Forelimb muscle (tissue), 1 donor: ENCODE measurements at places on chromosomes 13 and 19.
A peak's percentile ranks its signal among the peaks of the same experiment; 100 is the strongest.

DNA sequence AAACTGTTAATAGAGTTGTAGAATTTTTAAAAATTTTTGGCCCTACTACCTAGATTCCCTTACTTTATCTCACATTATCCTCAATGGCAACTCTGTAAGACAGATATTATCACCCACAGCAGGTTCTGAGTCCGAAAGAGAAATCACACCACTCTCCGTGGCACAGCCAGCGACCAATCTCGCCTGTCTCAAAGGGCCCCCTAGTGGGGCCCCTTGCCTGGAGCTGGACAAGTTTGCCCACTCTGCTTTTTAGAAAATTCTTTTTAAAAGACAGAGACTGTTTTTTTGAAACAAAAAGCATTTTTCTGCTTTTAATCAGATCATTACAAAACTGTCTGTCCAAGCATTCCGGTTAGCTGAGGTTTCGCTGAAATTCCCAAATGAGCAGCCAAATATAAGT, 21.7 kb downstream of the PHF11 start:
- no peak for DNase-seq

- DNase-seq: no peak
Measured at GRCh38 chr19:16222806-16223205, 25.1 kb downstream of the AP1M1 start.

DNA sequence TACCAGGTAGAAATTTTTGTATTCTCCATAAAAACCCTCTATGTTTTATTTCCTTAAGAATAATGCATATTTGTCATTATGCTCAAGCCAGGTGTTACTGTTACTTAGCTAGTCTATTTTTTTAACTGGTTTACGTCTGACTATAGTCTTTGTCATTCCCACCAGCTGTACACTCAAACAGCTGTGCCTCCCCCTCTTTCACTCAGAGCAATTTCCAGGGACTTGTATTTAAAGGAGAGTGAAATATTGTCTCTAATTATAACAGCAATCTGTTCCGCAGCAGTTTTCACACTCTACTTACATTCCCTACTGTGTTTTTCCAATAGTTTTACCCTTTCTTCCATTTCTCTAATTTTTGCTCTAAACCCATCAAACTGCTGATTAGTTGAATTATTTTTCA, 813.6 kb upstream of the MIR17HG start:
- DNase-seq: no peak

- no peak for DNase-seq
Measured at GRCh38 chr13:24893863-24894262, 129.9 kb downstream of the RNF17 start.

GRCh38 chr19:11721681-11722080, 17.1 kb downstream of the ZNF823 start:
- DNase-seq: no peak

DNA sequence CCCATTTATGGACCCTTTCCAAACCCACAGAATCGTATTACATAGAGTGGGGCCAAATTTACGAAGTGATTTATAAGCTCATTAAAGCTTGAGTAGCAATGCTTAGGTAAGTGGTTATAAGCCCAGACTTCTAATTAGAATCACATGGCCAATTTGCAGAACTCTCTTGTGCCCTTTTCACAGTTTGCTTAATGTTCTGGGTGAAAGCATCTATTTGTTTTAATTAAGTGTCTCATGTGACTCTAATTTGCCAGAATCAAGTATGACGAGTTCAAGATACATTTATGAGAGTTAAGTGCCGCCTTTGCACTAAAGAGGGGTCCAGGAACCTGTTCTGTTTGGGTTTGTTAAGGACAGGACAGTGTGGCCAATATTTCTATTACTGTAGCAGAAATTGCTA, 46.0 kb upstream of the ZNF681 start:
- no peak for DNase-seq

DNA sequence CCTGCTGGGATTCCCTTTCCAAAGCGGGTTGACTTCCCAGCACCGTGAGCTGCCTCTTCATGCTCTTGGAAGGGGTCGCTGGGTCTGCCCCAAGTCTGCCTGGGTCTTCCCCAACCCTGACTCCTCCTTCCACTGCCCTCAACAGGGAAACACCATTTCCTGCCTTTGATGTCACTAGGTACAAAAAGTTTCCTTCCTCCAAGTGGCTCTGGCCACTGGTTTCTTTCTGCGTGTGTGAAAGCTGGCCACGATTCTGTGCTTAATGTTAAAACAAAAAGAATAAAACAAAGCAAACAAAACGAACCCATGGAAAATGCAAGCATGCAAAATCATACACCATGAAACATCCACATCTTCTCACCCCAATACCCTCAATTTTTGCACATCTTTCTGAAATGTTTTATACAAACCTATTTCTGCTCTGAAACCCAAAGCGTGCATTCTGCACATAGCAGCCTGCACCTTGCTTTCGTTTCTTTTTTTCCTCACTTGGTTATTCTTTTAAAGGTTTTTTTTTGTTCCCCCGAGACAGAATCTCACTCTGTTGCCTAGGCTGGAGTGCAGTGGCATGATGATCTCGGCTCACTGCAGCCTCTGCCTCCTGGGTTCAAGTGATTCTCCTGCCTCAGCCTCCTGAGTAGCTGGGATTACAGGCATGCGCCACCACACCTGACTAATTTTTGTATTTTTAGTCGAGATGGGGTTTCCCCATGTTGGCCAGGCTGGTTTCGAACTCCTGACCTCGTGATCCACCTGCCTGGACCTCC, 12.5 kb upstream of the TNFSF9 start:
- no peak for DNase-seq

DNA sequence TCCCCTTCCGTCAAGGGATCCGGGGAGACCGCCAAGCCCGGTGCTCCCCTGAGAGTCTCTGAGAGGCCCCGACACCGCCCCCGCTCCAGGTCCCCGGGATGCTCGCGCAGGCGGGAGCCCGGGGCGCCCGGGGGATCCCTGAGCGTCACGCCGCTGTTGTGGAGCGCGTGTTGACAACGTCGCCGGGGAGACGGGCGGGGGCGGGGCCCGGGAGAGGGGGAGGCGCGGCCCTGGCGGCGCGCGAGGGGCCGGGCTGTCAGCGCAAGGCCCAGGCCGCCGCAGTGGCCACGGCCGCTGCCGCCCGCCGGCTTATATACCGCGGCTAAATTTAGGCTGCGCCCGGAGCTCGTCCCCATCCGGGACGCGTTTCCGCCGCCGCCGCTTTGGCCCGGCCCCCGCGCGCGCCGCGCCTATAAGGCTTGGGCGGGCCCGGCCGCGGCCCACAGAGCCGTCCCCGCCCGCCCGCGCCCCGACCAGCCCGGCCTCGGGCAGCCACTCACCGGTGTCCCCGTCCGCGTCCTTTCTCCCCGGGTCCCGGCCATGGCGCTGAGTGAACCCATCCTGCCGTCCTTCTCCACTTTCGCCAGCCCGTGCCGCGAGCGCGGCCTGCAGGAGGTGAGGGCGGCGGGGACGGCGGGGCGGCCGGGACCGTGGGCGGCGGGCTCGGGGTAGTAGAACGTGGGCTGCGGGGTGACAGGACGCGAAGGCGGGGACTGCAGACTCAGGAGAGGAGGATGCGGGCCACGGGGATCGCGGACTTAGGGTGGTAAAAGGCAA, at the start of gene KLF2:
KLF2 (plus strand) TSS at position 443 of the 777 bp plus-strand sequence; CDS start at position 541, 98 bp downstream.
- DNase-seq: peak; percentile 84

DNA sequence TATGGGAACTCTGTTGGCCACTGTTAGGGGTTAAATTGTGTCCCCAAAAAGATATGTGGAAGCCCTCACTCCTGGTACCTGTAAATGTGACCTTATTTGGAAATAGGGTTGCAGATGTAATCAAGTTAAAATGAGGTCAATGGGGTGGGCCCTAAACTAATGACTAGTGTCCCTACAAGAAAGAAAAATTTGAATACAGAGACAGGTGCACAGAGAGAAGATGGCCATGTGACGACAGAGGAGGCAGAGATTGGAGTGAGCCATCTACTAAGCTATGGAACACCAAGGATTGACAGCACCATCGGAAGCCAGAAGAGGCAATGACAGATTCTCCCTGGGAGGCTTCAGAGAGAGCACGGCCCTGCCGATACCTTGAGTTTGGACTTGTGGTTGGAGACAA, 16.5 kb downstream of the POU2F2 start:
- no peak for DNase-seq

DNA sequence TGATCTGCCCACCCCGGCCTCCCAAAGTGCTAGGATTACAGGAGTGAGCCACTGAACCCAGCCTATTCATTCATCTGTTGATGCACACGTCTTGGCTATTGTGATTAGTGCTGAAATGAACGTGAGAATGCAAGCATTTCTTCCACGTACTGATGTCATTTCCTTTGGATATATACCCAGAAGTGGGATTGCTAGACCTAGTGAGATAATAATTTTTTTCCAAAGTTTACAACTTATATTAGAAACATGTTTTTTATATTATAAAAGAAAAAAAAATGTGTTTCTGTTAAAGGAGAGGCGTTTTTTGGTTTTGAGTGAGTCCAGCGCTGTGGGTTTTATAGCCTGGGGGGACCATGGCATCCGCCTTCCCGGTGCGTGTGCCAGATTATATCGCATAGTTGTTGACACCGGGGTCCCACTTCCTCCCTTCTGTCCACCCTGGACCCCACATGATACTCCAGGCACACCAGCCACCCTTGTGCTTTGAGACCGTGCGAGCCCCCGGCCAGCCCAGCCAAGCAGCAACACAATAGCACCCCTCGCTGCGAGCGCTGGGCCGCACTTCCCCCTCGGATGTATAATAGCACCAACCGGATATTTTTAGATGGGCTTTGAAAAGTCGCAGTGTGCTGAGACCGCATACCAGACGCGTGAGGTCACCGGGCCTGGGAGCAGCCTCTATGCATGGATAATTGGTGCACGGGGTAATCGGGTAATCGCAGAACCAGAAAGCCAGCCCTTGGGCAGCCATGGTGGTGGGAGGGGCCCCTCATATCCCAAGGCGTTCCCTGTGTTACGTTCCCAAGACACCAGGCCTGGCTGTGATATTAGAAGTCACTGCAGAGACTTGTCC, 59.6 kb downstream of the MYO9B start:
- peak; percentile 83 for DNase-seq

GRCh38 chr19:7596211-7596937, 711 bp downstream of the CAMSAP3 start:
- no peak for DNase-seq
